ENCODE measurements at places on chromosomes 16 and 17. TPM values are rescaled to one million over a fixed set of nuclear protein-coding genes. Genes with fewer than 3 reads are reported as not detected.
A peak's percentile ranks its signal among the peaks of the same experiment; 100 is the strongest.

The TEDC2 gene
- total RNA-seq, result 3.4 TPM

DNA sequence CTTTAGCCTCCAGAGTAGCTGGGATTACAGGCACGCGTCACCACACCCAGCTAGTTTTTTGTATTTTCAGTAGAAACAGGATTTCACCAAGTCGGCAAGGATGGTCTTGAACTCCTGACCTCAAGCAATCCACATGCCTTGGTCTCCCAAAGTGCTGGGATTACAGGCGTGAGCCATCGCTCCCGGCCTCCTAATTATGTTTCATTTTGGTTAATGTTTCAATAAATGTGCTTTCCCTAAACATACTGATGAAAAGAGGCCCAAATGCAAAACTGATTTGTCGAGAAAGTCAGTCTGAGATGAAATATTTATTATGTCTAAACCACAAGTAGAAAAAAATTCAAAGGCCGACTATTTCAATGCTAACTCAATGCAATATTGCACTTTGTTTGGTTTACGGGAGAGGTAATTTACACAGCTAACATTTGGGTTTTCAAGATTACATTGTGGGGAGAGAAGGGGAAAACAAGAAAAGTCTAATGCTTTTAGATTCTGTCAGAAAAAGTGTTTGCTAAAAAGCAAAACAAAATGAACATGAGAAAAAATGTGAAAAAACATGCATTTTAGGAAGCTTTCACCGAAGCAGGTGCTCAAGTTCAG is 9.8 kb downstream of the STAT3 start:
- no peak for DNase-seq

GRCh38 chr16:8867216-8867931 is 1.4 kb downstream of the CARHSP1 start:
- DNase-seq, result peak; percentile 70

GRCh38 chr17:74340470-74341023 is 14.5 kb downstream of the KIF19 start:
- DNase-seq, result peak; percentile 47
